ENCODE measurements at places on chromosomes 16 and 17.
A peak's percentile ranks its signal among the peaks of the same experiment; 100 is the strongest.

DNA sequence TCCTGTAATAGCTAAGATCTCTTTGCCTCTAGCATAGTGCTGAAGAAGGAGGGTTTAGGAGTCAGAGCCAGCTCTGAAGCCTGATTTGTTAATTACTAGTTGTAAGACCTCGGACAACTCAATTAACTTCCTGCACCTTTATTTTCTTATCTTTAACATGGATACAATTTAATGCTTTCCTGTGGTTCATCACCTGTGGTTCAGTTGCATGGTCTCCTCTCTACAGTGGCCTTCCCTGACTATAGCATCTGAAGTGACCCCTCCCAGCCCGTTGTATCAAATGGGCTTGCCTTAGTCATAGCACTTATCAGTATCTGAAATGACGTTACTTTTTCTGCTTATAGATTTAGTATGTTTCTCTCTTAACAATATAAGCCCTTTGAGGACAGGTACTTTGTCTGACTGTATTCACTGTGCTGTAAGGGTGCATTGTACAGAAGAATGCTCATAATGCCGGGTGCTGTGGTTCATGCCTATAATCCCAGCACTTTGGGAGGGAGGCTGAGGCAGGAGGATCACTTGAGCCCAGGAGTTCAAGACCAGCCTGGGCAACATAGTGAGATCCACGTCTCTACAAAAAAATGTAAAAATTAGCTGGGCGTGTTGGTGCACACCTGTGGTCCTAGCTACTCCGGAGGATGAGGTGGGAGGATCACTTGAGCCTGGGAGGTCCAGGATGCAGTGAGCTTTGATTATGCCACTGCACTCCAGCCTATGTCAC, 2.6 kb upstream of the NDE1 start:
- no peak overlapping the region for H3K27ac ChIP-seq
- peaks cover 6% of the 10 kb centered on the region for H3K4me1 ChIP-seq
- peaks cover 5% of the 10 kb centered on the region for H3K36me3 ChIP-seq
- H3K27me3 ChIP-seq = no peaks in the 10 kb centered on the region

DNA sequence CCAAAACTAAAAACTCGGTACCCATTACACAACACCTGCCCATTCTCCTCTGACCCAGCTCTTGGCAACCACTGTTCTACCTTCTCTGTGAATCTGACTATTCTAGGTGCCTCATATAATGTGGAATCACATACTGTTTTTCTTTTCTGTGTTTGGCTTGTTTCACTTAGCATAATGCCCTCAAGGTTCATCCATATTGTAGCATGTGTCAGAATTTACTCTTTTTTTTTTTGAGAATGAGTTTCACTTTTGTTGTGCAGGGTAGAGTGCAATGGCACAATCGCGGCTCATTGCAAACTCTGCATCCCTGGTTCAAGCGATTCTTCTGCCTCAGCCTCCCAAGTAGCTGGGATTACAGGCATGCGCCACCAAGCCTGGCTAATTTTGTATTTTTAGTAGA, 59.5 kb upstream of the RBL2 start:
- H3K36me3 ChIP-seq = no peaks in the 10 kb centered on the region
- H3K4me3 ChIP-seq = no peak overlapping the region
- no peak for DNase-seq

DNA sequence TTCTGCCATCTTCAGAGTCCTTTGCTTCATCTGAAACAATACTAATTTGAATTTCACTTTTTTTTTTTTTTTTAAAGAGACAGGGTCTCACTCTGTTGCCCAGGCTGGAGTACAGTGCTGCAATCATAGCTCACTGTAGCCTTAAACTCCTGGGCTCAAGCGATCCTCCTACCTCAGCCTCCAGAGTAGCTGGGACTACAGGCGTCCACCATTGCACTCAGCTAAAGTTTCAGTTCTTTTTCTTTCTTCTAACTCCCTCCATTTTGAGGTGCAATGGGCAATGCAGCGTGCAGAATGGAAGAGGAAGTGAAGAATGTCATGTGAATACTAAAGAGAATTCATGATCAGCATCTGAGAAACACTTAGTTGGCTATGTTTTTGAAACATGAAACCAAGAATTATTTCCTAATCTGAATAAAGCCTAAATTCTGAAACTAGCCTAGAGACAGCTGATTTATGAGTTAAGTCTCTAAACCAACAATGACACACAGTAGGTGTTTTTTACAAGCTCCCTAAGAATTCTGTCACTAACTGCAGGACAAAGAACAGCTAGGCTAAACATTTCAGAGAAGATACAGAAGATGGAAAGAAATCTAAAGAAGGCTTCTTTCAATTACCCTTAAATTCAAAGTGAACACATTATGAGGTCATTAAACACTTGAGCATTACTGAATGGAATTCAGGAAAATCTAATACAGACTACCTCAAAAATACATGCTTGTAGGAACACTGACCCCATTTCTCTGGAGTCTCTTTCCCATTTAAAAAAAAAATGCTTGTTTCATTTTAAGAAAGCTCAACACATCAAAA, 21.0 kb downstream of the SNN start:
- no peaks in the 10 kb centered on the region for H3K27me3 ChIP-seq
- no peaks in the 10 kb centered on the region for H3K36me3 ChIP-seq
- H3K4me3 ChIP-seq = no peak overlapping the region
- no peak overlapping the region for H3K27ac ChIP-seq
- peaks cover 15% of the 10 kb centered on the region for H3K4me1 ChIP-seq

DNA sequence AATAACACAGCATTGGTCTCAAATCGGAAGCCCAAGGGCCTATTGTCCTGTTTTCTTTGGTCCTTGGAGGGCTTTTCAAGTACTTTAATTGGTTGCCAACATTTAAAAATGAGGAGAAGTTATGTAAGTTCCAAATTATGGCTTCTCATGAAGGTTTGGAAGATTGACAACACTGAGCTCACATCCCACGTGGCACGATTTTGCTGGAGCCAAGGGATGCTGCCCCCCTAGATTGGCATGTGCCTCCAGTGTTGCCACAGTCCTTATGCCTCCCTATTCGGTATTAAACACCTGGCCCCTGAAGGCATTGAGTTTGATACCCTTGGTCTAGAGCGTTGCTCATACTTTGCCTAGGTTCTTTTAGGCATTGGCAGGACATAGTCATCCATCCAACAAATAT, 108.0 kb downstream of the ZNF18 start:
- no peak for DNase-seq
- no peak overlapping the region for H3K27ac ChIP-seq

GRCh38 chr17:57892820-57893595, 43.2 kb upstream of the MRPS23 start:
- H3K27ac ChIP-seq = peak overlapping the region; percentile 82
- DNase-seq = peak; percentile 85
- peaks cover 53% of the 10 kb centered on the region for H3K4me1 ChIP-seq
- H3K36me3 ChIP-seq = no peaks in the 10 kb centered on the region
- no peaks in the 10 kb centered on the region for H3K27me3 ChIP-seq

DNA sequence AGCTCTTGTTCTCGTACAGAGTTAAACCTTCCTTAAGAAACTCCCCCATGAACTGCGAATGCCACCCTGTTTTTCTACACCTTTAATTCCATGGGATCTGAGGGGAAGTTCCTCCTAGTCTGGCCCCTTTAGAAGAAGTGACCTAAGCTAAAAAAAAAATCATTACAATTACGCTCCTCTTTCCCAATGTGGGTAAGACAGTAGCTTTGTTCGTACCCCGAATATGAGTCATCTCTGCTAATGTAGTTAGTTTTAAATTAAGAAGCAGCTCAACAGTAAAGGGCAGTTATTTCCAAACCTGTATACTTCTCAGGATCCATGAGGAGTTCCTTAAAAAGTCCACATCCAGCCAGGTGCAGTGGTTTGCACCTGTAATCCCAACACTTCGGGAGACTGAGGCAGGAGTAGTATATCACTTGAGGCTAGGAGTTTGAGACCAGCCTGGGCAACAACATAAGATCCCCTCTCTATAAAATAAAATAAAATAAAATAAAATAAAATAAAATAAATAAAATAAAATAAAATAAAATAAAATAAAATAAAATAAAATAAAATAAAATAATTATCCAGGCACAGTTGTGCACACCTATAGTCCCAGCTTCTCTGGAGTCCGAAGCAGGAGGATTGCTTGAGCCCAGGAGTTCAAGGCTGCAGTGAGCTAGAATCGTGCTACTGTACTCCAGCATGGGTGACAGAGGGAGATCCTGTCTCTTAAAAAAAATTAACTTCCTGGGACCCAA, 26.1 kb downstream of the RCVRN start:
- no peaks in the 10 kb centered on the region for H3K36me3 ChIP-seq
- no peaks in the 10 kb centered on the region for H3K27me3 ChIP-seq
- no peaks in the 10 kb centered on the region for H3K4me1 ChIP-seq
- no peak for DNase-seq

GRCh38 chr16:85246473-85246872, 134.2 kb upstream of the CIBAR2 start:
- H3K27ac ChIP-seq = no peak overlapping the region
- no peaks in the 10 kb centered on the region for H3K4me1 ChIP-seq
- no peaks in the 10 kb centered on the region for H3K36me3 ChIP-seq

DNA sequence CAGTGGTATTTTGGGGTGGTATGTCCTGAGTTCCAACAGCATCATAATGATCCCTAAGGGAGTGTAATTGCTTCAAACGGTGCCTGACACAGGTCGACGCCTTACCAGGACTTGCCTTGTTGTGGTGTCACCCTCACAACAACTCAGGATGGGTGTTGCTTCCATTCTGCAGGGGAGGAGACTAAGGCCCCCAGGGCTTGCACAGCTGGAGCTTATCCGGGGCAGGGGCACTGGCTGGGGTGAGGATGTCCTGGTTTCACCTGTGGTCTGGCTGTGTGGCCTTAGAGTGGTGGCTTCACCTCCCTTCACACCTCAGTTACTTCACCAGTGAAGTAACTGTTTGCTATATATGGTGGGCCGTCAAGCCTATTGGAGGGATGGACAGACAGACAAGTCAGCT, 23.3 kb downstream of the LLGL2 start:
- peaks cover 7% of the 10 kb centered on the region for H3K4me1 ChIP-seq
- peak overlapping the region; percentile 82 for H3K27ac ChIP-seq
- H3K36me3 ChIP-seq = peaks cover 35% of the 10 kb centered on the region
- H3K4me3 ChIP-seq = no peak overlapping the region

DNA sequence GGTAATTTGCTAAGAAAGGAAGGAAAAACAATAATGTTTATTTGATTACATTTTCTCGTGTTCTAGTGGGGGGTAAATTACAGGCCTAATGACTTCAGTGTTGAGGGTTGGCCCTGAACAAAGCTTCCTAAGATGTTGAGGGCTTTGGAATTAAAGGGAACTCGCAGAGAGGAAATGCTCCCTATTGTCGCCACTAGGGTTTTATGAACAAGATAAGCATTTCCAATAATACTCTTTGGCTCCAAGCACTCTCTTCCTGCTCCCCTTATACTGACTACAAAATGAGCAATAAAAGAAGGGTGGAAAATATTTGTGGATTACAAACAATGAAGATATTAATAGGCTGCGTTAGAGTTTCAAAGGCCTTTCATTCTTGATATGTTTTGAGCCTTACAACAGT, 363.6 kb downstream of the HS3ST3B1 start:
- DNase-seq = no peak
- no peak overlapping the region for H3K27ac ChIP-seq
- H3K4me3 ChIP-seq = no peak overlapping the region
- H3K36me3 ChIP-seq = no peaks in the 10 kb centered on the region

DNA sequence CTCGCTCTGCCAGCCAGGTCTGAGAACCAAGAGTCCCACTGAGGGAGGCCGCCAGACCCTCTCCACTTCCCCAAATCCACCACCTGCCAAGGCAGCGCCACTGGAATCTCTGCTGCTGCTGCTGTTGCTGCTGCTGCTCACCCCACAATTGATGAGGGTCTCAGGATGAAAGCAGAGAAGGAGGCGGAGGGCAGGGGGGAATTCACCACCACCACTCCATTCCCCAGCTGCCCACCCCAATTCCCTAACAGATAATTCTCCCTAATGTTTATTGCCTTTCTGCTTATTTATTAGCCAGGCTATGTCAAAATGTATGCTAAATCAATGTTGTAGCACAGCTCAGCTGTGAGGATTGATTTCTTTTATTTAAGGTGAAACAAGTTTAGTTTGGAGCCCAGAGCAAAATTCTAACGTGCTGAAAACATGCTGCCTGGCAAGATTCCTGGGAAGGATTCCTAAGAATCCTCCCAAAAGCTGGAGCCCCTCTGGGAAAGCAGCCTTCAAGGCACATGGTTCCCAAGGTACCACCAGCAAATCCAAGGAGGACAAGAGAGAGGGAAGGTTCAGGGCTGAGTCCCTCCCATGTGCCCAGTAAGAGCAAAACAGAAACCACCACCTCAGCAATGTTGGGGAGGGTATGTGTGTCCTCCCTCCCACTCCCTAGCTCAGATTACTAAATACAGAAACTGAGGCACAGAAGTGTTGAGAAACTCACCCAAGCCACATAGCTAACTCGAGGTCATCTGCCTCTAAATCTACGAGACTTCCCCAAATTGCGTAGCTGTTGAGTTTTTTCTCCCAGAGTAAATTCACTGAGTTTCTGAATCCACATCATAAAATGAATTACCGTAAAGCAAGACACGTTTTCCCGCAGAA, 12.2 kb upstream of the CDH5 start:
- H3K27me3 ChIP-seq = no peaks in the 10 kb centered on the region
- DNase-seq = no peak
- H3K27ac ChIP-seq = no peak overlapping the region
- no peak overlapping the region for H3K4me3 ChIP-seq

- H3K27me3 ChIP-seq = no peaks in the 10 kb centered on the region
- H3K27ac ChIP-seq = no peak overlapping the region
Measured at GRCh38 chr16:50744881-50745280, 3.0 kb downstream of the CYLD start.

DNA sequence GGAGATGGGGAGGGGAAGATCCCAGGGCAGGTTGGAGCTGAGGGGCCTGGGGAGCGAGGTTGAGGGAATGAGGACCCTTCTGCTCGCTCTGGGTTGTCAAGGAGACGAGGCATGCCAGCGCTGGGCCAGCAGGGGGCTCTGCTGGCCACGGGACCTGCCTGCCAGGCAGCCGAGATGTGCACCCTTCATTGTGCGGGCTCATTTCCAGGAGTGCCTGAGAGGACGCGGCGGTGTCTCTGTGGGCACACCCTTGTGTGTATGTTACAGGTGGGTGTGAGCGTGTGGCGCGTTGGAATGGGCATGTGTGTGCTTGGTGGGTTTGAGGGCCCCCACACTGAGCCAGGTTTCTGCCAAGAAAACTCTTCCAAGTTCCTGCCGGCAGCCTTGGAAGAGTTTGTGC, 15.9 kb downstream of the ARHGAP23 start:
- no peaks in the 10 kb centered on the region for H3K4me1 ChIP-seq
- H3K36me3 ChIP-seq = no peaks in the 10 kb centered on the region
- H3K4me3 ChIP-seq = no peak overlapping the region
- H3K27me3 ChIP-seq = no peaks in the 10 kb centered on the region

- no peak overlapping the region for H3K4me3 ChIP-seq
- H3K27me3 ChIP-seq = no peaks in the 10 kb centered on the region
- peak; percentile 43 for DNase-seq
- peak overlapping the region; percentile 46 for H3K27ac ChIP-seq
- no peaks in the 10 kb centered on the region for H3K36me3 ChIP-seq
- H3K4me1 ChIP-seq = no peaks in the 10 kb centered on the region
Measured at GRCh38 chr17:77829843-77830799, 128.4 kb upstream of the TNRC6C start.

GRCh38 chr17:78154903-78155811, 9.0 kb downstream of the C17orf99 start:
- H3K4me3 ChIP-seq = no peak overlapping the region
- no peaks in the 10 kb centered on the region for H3K4me1 ChIP-seq
- H3K27ac ChIP-seq = peak overlapping the region; percentile 66
- peak; percentile 50 for DNase-seq
- no peaks in the 10 kb centered on the region for H3K27me3 ChIP-seq
